ENCODE measurements at places on chromosomes 4 and X.

DNA sequence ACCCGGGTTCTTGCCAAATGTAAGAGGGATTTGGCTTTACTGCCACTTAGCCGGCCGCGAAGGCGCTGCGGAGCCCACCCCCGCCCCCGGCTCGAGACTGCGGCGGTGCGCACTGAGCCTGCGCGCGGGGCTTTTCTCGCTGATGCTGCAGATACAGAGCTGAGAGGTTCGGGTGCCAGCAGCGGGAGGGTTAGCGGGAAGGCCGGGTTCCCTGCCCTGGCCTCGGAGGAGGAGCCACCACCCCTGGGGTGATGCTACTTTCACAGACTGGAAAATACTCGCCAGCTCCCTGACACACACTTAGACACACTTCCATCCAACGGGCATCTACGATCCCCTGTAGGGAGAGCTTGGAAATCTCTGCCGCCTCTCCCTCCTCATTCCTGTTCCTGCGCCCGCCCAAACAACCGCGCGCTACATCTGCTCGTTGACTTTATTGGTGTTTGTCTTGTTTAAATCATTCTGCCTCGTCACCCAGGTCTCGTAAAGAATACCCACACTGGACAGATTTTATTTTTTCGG, 2.1 kb upstream of the PCDH7 start:
- DNase-seq, result peak; percentile 48

DNA sequence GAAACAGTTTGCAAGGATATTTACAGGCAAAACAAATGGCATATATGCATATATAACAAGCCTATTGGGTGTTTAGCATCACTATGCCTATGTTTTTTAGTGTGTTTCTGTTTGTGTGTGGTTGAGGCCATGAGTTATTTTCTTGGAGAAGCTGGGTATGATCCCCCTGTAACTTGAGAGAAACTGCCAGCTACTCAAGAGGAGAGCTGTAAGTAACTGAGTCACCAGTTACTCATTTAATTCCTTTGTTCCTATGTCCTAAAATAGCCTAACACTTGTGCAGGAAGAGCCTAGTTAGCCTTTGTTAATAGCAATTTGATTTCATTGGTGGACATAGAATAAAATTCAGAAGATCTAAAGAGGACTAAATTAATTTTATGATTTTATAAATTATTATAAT, 79.1 kb downstream of the PWWP3B start:
- DNase-seq, result no peak

DNA sequence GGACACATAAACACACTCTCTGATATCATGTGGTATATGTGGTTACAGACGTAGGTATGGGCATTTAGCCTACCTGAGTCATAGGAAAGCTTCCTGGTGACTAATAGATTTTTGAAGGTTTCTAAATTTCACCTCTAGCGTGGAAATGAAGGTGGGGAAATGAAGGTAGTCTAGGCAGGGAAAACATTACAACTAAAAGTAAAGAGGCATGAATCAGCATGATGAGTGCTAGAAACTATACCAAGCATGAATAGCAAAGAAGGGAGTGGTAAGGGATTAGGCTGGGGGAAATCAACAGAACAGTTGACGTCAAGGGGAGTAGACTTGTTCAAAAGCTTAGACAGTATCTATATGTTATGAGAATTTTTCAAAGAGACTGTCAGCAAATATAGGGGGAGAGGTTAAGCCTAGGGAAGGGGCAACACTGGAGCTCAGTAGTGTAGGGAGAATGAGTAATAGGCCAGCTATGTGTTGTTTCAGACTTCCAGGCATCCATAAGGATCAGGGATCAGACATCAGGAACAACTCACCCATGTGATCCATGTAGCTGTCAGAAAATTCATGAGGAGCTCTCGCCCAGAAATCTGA, 279.3 kb upstream of the DIPK2B start:
- DNase-seq, result no peak

- DNase-seq, result no peak
Observed at GRCh38 chr4:184732126-184732525, 1.8 kb downstream of the CENPU start.

DNA sequence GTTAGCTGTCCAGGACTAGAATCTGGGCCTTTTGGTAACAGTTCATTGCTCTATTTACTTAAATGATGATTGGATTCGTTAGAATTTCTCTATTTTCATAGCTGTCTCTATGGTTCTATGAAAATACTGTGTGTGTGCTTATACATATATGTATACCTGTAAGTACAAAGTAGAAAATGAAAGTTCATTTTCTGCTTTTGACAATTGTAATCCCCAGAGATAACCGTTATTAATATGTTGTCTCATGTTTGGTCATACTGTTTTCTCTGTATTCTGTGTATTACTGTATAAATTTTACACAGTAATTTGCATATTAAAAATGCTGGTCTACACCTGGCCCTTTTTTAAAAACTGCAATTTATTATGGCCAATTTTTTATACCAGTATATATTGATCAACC, 55.4 kb downstream of the CLCN3 start:
- DNase-seq, result no peak

DNA sequence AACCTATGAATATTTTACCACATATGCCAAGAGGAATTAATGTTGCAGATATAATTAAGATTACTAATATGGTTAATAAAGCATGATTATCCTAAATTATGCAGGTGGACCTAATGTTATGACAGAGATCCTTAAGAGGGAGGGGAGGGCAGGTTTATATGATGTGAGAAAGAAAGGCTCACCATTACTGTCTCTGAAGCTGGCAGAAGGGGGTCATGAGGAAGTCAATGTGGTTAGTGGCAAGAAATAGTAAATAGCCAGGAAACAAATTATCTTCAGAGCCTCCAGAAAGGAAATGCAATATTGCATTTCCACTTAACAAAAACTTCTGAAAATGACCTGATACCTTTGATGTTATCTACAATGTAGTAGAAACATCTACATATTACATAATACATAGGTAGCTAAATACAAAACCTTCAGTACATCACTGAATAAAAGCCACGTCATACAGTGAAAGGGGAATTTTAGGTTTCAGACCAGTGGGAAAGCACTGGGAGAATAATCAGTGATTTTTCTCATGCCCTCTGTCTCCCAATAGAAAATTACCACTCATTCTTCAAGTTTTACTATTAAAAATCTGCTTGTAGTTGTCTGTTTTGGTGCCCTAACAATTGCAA, 609.2 kb downstream of the SPOCK3 start:
- DNase-seq, result no peak

- DNase-seq, result no peak
Observed at GRCh38 chrX:111387470-111388070, 24.4 kb downstream of the DCX start.

DNA sequence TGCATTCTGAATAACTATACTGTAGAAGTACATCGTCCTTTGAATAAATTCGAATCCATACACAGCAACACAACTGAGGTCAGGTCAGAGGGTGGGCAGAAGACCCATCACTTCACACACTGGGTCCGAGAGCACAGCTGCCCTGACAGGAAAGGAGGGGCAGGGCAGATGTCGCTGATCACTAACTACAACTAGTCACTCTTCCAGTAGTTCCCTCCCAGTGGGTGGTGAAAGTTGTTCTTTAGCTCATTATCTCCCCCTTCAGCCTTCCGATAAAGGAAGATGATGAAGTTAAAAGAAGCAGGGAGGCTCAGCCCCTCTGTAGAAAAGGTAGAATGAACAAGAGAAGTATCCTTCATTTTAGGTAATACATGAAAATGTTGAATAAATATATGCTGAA, 278.9 kb downstream of the INPP4B start:
- DNase-seq, result peak; percentile 34

GRCh38 chrX:120732879-120733278, 103.0 kb upstream of the C1GALT1C1 start:
- DNase-seq, result no peak
